NCI-H1105 treated with DMSO at 0.1 percent for 48 hours (cell line): ENCODE measurements at places on chromosomes 1 and 21.

GRCh38 chr21:35303085-35303484 lies 254.0 kb upstream of the RUNX1 start:
- no peak for DNase-seq

- no peak for DNase-seq
These were observed 7.5 kb upstream of the ASH1L start for GRCh38 chr1:155569988-155570592.

- no peak for DNase-seq
These were observed 655.0 kb upstream of the CAMK1G start for GRCh38 chr1:208928349-208929010.

DNA sequence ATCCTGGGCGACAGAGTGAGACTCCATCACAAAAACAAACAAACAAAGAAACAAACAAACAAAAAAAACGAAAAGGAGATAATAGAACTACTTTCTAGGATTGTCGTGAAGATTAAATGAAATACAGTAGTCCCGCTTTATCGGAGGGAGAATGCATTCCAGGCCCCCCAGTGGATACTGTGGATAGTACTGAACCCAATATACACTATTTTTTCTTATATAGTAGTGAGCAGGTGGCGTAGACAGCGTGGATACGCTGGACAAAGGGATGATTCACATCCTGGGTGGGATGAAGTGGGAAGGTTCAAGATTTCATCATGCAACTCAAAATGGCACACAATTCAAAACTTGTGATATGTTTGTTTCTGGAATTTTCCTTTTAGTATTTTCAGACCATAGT lies 8.0 kb downstream of the SLC35F3 start:
- DNase-seq, result no peak

GRCh38 chr21:45854690-45855247 lies 126.8 kb upstream of the COL6A1 start:
- no peak for DNase-seq

DNA sequence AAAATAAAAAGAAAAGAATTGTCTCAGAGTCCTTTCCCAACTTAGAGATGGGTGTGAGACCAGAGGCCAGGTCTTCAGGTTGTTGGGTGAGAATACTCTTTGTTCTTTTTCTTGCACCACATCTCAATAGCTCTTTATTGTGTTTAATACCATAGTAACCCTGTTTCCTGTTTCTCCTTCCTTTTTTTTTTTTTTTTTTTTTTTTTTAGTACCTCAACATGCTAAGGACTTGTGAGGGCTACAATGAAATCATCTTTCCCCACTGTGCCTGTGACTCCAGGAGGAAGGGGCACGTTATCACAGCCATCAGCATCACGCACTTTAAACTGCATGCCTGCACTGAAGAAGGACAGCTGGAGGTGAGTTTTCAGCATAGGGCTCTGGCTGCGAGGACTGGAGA lies 24.4 kb downstream of the CELF3 start:
- DNase-seq, result no peak

- no peak for DNase-seq
These were observed 253.6 kb upstream of the IRF2BP2 start for GRCh38 chr1:234863551-234863971.

- DNase-seq, result no peak
These were observed 72.4 kb downstream of the ELAVL4 start for GRCh38 chr1:50181027-50181663.

DNA sequence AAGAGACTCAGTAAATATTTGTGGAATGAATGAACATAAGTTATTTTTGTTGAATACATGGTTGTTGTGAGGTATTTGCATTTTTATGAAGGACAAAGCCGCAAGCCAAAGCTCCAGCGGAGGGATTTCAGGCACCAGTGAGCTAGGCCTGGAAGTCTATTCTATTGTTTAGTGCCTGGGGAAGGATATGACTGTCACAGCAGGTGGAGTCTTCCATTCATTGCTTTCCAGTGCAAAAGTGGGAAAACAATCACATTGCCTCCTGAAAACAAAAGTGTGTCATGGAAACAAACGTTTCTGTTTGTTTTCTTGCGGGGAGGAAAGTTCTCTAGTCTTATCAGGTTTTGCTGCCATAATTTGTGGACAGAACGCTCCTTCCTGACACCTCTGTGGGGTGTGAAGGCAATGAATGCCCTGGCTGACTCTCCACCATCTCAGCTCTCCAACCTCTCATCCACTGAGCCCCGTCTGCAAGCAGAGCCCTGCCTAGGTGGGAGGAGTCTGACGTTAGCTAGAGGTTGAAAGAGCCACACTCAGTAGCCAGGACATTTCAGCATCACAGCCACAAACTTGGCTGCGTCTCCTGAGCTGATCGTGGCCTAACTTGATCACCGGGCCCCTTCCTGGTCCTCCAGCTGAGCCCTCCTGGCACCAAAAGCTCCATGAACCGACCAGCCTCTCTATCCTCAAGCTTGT lies 739.1 kb downstream of the MATN1 start:
- no peak for DNase-seq

DNA sequence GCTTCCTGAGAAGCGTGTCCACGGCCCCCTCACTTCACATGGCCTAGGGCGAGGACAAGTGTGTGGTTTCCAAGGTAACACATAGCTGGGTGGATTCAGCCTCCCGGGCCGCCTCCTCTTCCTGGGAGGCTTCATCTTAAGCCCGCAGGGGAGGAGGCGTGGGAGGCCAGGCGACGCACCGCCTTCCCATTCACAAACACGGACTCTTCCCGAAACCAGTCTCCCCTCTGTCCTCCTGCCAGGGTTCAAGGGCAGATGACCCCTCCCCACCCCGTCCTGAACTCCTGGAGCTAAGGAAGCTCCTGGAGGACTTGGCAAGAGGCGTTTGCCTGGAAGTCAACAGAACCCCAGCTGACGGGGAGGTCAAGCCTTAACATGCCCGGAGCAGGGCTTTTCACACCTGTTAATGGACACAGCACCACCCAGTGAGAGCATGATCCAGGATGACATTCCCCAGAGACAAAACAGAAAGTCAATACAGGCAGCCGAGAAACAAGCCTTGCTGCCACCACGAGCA lies 56.7 kb downstream of the KCNN3 start:
- peak; percentile 95 for DNase-seq

DNA sequence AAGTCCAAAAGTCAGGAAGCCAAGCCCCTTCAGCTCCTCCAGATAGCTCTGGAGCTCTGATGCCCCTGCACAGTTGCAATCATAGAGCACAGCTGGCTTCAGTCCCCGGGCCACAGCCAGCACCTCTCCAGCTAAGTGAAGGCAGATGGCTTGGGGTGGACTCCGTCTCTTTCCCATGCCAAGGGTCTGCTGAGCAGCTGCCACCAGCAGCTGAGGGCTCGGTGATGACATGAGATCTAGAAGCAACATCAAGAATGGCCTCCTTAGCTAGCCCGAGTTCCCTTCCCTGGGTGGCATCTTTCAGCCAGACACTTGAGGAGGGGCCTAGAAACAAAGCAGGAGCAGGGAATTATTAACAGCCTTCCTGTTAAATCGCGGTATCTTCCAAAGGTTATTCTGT lies 973 bp downstream of the C1orf74 start:
- no peak for DNase-seq

GRCh38 chr1:193185901-193186731 lies at the start of gene B3GALT2:
Gene B3GALT2, minus strand, starts transcription at chr1:193186613. Its CDS starts 5,051 bp downstream, at chr1:193181562.
- DNase-seq, result peak; percentile 30

- DNase-seq, result no peak
These were observed 2.2 kb downstream of the CREG1 start for GRCh38 chr1:167551362-167551761.

DNA sequence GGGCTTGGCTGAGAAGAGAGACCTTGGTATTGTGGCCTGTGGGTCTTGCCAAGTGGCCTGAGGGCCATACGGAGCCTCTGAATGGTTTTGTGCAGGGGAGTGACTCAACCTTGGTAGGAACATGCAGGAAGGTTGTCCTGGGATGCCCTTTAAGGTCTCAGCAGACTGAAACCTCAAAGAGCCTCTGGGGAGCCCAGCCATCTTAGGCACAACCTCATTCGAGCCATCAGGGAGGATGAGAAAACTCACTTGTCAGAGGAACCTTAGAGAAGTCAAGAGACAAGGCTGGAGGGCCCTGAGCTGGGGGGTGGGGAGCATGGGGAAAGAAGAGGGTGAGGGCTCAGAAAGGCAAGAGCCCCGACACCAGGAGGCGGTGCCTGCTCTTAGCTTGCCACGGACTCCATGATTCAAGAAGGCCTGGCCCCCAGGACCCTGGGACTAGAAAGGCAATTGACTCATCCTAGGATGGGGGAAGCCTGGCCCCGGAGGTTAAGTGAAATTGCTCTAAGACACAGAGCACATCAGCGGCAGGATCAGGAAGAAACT lies 13.0 kb downstream of the IFI6 start:
- no peak for DNase-seq

DNA sequence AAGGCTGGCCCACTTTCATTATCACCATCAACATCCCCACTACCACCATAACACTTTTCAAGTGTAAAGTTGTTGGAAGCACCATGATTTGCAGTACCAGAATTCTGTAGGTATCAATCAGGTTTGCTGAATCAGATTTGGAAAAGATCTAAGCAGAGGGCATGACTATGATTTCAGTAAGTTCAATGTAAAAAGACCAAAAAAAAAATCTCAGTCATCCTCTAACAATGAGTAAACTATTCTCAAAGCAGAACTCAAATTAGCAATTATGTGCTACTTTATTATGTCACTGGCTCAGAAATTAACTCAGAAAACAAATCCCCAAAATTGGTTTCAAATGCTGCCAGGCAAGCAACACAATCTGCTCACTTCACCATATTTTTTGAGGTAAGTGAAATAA lies 187.8 kb upstream of the HP1BP3 start:
- no peak for DNase-seq

DNA sequence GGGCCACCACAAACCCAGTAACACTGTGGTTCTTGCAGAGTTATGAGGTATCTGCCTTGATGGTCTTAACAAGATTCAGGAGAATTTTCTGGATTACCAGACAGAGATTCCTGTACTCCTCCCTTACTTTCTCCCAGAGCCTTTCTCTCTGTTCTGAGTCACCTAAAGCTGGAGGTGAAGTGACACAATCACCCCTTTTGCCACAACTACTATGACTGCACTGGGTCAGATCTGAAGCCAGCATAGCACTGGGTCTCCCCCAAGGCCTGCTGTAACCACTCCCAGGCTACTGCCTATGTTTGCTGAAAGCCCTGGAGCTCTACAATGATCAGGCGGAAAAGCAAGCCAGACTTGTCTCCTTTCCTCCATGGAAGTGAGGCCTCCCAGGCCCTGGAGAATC lies 156.7 kb upstream of the NEGR1 start:
- no peak for DNase-seq

DNA sequence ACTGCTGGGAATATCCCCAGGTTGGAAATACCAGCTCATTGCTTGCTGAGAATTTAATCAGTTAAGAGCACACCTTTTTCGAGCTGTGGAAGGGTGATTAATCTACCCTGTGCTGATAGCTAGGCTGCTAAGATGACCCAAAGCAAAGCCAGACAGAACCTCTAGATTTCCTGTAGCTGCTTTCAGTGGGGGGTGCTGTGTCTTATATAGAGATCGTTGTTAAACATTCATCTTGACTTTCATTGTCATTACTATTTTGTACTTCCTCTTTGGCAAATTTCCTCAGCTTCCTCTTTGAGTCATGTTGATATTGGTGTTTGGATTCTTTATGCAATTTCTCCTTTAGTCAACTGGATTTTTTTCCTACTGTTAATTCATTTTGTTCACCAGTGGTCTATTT lies 155.3 kb downstream of the DISC1 start:
- no peak for DNase-seq

- DNase-seq, result no peak
These were observed 16.6 kb upstream of the LRRC3 start for GRCh38 chr21:44438531-44439210.

DNA sequence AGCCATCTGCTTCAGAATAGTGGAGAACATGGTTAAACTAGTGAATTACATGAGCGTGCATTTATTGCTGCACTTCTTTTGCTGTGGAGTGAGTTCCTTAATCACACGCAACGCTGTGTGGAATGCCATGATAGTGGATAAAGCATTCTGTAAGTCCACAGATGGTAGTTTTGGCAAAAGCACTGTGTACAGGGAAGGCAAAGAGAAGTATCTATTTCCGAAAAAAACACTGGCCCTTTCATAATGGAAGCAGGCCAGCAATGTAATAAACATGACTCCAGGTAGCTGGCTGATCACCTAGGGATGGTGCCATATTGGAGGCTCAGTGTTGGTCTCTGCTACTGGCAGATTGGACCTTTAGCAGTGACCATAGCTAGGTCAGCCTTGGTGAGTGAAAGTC lies 67.6 kb downstream of the FH start:
- no peak for DNase-seq

DNA sequence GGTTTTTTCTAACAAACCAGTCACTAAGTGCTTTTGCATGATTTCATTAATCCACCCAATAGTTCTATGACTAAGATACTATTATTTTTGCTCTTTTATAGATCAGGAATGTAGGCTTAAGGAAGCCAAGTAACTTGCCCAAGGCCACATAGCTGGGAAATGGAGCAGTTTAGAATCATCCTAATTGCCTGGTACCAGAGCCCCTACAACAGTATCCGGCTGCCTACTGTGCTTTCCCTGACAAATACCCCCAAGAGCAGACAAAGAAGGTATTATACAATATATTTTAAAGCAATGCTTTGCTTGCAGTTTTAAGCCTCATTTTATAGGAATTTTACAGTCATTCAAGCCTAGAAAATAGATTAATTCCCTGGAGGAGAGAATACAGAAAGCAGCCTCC lies 45.5 kb upstream of the RASAL2 start:
- no peak for DNase-seq

DNA sequence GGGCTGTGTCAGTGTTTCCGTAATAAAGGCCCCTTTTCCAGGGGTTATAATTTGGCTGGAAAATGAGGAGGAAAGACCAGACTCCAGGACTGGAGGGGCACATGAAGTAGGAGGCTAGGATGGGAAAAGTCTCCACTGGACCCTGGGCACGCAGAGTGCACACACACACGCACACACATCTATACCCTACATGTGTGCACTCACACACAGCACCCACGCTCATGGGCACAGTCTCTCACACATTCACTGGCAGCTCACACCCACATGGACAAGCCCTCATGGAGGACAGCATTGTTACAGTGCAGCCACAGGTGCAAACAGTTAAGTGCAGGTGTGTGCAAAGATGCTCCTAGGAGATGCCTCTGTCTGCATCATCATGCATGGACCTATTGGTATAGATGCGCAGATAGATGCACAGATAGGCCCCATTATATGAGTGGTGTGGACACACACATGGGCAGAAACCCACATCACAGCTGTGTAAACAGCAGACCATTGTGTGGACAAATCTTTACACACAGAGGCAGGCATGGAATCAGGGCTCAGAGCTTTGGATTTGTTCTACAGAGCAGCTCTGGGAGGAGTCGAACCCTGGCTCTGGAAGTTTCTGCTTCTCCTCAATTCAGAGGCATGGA lies 9.1 kb upstream of the RUNX3 start:
- DNase-seq, result no peak

- DNase-seq, result no peak
These were observed 50.8 kb downstream of the NUF2 start for GRCh38 chr1:163372576-163372975.

- no peak for DNase-seq
These were observed 1.4 kb upstream of the ABCA4 start for GRCh38 chr1:94122201-94122970.

DNA sequence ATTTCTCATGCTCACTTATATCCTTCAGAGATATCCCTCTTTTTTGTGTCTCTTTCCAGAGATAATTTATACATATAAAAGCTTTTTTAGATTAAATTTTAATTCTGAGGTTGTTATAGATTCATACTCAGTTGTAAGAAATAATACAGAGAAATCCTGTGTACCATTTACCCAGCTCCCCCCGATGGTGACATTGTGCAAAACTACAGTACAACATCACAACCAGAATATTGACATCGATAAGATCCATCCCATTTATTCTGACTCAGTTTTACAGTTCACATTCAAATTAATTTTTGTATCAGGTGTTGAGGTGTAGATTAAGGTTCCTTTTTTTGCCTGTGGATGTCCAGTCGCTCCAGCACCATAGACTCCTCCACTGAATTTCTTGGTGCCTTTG lies 14.3 kb downstream of the DMRTB1 start:
- DNase-seq, result peak; percentile 14
